ENCODE measurements at places on chromosomes 2 and 18.

DNA sequence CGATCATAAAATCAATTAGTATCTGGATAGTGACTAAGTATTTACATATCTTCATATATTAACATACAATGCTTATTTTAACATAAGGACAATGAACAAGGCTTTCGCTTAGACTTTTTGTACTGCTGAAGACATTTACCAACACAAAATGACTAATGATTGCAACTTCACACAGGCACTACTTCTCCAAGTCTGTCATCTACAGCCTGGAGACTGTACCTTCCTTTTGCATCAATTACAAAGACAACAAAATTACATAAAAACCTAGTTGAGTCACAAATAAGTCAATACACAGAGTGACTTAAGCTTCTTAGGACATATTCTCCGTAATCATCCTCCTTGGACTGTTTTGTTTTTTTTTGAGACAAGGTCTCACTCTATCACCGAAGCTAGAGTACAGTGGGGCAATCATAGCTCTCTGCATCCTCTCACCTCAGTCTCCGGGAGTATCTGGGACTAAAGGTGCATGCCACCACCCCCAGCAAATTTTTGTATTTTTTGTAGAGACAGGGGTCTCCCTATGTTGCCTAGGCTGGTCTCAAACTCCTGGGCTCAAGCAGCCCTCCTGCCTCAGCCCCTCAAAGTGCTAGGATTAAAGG is 15.9 kb downstream of the PUM2 start:
- no peak for DNase-seq

- no peak for DNase-seq
Measured at GRCh38 chr18:58268849-58269248, 224.8 kb downstream of the NEDD4L start.

GRCh38 chr2:141392517-141393213 is 738.2 kb downstream of the LRP1B start:
- DNase-seq: no peak

DNA sequence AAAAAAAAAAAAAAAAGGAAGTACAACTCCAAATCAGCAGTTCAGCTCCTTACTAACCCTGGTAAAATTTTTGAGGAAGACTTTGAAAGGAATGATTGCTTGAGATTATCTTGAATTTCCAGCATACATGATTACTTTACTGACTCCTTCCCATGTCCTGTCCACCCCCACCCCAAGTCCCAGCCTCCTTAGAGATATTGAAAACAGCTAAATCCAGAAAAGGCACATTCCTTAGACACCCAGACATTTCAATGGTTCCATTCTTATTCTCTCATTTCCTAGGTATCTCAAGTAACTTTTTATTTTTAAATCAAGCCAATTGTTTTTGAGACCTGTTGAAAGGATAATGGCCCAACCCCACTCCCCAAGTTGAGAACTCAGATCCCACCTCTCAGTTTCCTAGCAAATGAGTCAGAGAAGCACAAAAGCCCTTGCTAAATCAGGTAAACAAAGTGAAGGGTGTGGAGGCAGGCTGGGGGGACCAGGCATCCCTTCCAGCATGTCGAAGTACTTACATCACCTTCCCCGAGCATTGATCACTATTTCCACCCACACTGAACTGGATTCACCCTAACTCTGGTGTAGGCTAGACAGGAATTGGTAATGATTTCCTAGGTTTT is 95.4 kb upstream of the FZD7 start:
- no peak for DNase-seq

DNA sequence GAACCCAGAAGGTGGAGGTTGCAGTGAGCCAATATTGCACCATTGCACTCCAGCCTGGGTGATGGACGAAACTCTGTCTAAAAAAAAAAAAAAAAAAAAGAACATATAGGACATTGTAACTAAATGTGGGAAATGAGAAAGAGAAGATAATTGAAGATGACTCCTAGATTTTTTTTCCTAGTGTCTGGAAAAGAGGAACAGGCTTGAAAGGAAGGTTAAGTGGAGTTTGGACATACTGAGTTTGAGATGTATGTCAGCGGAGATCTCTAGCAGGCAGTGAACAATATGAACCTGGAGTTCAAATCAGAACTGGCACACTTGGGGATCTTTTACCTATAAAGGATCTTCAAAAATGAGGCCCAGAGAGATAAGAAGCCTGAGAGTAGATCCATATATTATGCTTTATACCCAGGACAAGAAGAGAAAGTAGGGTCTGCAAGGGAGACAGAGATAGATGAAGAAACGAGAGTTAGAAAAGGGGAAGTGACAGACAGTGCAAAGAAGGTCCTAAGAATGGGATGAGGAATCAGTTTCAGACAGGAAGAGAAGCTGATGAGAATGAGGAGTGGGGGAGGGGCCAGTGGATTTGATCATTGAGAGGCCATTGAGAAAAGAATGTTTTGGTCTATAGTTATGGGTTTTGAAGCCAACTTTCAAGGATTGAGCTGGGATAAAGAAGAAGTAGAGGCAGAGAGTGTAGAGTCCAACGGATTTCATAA is 46.9 kb upstream of the CD28 start:
- DNase-seq: no peak

- no peak for DNase-seq
Measured at GRCh38 chr2:206031950-206032567, 53.9 kb downstream of the INO80D start.

- DNase-seq: no peak
Measured at GRCh38 chr2:98907385-98907784, 28.6 kb downstream of the CRACDL start.

GRCh38 chr2:134372611-134373131 is 118.8 kb downstream of the MGAT5 start:
- DNase-seq: no peak

- no peak for DNase-seq
Measured at GRCh38 chr2:135226961-135227360, 174.9 kb downstream of the RAB3GAP1 start.

- DNase-seq: no peak
Measured at GRCh38 chr18:12159446-12159845, 65.8 kb downstream of the ANKRD62 start.

DNA sequence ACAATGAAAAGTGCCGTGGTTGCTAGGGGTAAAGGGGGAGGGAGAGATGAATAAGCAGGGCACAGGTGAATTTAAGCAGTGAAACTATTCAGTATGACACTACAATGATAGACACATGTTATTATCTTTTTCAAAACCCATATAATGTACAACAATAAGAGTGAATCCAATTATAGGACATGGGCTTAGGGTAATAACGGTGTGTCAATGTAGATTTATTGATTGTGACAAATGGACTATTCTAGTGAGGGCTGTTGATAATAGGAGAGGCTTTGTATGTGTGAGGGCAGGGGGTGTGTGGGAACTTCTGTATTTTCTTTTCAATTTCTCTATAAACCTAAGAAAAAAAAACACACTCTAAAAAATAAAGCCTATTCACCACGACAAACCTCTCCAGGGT is 223.8 kb downstream of the RIT2 start:
- no peak for DNase-seq

GRCh38 chr2:1992280-1992679 is 248.0 kb upstream of the PXDN start:
- no peak for DNase-seq

GRCh38 chr2:19350678-19351401 is 7.6 kb downstream of the OSR1 start:
- DNase-seq: no peak

GRCh38 chr18:42363446-42364441 is 408.7 kb downstream of the PIK3C3 start:
- DNase-seq: no peak

- no peak for DNase-seq
Measured at GRCh38 chr2:14552286-14552685, 80.2 kb upstream of the LRATD1 start.

DNA sequence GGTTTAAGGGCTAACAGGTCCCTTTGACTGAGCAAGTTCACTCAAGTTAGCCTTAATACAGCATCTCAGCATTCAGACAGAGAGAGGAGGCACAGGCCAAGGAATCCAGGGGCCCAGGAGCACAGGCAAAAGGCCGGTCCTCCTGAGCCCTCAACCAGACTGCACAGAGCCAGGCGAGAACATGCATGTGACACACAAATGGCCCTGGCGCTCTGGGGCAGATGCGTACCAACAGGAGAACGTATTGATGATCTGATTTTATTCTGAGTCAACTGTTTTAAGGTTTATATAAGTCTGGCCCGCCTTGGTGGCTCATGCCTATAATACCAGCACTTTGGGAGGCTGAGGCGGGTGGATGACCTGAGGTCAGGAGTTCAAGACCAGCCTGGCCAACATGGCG is 34.9 kb downstream of the KCNIP3 start:
- no peak for DNase-seq

DNA sequence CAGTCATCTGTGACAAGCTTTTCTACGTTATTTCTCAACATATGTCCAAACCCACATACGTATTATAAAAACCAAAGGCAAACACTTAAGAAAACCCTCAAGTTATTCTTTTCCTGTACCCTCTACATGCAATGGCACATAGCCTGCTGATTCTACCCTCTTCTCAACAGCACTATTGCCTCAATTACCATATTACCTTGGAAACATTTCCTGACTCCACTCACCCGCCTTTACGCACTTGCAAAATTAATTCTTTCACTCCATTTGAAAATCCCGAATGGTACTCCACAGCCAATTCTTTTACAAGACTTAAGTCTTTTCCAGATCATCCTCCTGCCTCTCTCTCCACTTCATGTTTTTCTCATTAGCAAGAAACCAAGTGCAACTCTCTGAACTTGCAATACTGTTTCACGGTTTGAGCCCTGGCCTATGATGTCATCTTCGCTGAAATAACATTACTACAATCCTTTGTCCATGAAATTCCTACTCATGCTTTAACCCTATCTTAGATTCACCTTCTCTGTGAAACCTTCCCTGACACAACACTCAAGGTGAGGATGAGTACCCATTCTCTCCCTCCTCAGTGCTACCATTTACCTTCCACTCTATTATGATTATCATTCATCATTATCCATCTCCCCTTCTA is 29.0 kb downstream of the SESTD1 start:
- no peak for DNase-seq

GRCh38 chr2:152861349-152861942 is 143.0 kb downstream of the ARL6IP6 start:
- no peak for DNase-seq

DNA sequence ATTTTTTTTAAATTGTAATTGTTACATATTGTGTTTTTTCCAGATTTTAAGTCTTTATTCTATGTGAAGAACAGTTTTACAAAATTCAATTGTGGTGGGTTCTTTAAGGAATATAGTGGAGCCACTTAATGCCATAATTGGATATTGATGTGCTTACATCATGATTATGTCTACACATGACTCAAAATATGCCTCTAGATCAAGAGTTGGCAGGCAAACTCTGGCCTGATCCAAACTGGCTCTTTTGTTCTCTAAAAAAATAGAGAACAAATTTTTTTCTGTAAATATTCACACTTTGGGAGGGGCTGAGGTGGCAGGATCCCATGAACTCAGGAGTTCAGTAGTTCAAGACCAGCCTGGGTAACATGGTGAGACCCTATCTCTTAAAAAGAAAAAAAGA is 8.3 kb downstream of the EHBP1 start:
- DNase-seq: no peak

DNA sequence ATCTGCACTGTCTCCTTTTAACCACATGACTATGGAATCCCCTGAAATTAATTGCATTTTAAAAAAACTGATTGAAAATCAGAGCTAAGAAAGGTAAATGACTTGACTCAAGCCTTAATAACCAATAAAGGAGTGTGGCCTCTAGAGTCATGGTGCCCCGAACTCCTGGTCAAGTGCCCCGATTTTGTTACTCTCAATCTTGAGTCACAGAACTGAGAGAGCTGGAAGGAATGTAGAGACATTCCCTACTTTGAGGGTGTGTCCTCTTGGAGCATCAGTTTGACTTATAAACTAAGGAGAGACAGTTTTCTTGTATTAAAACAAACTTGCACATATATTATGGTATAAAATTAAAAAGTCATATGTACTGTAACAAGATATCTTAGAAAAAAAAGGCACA is 2.4 kb downstream of the WDR43 start:
- DNase-seq: no peak

- DNase-seq: no peak
Measured at GRCh38 chr18:26614374-26614773, 66.0 kb upstream of the KCTD1 start.

- DNase-seq: no peak
Measured at GRCh38 chr2:221836095-221836494, 264.0 kb upstream of the EPHA4 start.

DNA sequence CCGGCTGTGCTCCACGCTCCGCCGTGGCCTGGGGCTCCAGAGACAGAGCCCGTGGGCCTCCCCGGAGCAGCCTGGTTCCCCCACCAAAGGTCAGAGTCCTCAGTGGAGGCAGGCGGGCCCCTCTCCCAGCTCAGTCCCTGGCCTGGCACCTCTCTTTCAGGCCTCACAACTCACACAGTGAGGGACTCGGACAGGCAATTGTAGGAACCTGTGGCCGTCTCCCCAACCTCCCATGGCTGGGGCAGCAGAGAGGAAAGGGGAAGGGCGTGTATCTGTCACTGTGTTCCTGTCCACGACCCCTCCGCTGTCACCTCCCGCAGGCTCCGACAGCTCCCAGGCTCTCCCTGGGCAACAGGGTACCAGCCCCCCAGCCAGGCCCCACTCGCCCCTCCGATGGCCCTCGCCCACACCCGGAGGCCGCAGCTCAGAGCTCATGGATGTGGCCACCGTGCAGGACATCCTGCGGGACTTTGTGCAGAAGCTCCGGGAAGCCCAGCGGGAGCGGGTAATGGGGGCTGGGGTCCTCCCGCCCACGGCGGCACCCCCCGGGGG is 32.4 kb upstream of the SNED1 start:
- no peak for DNase-seq

Measured in CD4-positive, alpha-beta T cell treated with Interleukin-17A for 1 hour (primary cell).